ENCODE measurements at places on chromosomes 5 and 9.
A peak's percentile ranks its signal among the peaks of the same experiment; 100 is the strongest.

GRCh38 chr9:2013743-2014475, 1.2 kb upstream of the SMARCA2 start:
- DNase-seq: no peak
- peak overlapping the region; percentile 99 for H3K27ac ChIP-seq
- H3K27me3 ChIP-seq: no peaks in the 10 kb centered on the region
- H3K36me3 ChIP-seq: no peaks in the 10 kb centered on the region

DNA sequence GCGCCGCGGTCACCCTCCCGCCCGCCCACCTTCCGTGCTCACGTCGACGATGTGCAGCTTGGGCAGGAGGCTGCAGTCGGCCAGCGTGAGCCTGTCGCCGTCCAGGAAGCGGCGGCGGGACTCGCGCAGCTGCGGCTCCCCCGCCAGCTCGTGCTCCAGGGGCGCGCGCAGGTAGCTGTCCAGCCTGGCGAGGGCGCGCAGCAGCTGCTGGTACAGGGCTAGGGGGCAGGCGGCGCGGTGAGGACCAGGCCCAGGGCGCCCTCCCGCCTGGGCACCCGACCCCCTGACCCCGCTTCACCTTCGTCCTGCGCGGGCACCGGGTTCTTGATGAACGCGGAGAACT, 1.5 kb downstream of the CLIC3 start:
- peaks cover 4% of the 10 kb centered on the region for H3K27me3 ChIP-seq
- peak overlapping the region; percentile 33 for H3K4me3 ChIP-seq
- no peaks in the 10 kb centered on the region for H3K36me3 ChIP-seq
- H3K4me1 ChIP-seq: peaks cover 64% of the 10 kb centered on the region

GRCh38 chr5:2335125-2335732, 416.2 kb downstream of the IRX2 start:
- H3K27ac ChIP-seq: no peak overlapping the region
- H3K4me1 ChIP-seq: no peaks in the 10 kb centered on the region
- no peak overlapping the region for H3K4me3 ChIP-seq
- no peaks in the 10 kb centered on the region for H3K27me3 ChIP-seq

DNA sequence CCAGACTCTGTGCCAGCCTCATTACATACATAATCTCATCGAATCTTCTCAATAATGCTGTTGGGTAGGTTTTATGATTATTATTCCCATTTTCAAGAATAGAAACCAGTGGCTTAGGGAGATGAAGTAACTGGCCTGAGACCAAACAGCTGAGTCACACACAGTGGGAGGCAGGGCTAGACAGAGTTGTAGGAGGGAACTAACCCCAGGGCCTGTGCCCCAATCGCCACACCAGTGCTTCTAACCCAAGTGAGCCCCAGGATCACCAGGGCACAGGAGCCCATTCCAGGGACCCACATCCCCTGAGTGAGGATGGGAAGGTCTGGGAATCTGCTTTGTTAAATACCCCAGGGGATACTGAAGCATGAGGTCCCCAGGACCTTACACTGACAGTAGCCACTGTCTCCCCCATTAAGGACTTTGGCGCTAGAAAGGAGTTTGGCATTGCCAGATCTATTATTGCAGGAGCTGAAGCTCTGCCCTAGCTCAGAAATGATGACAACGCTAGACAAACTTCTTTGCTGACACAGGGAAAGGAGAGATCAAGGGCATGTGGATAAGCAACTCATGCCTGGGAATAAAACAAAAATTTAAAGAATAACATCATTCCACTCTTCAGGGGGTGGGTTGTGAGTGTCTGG, 63.8 kb upstream of the PPARGC1B start:
- H3K27ac ChIP-seq: no peak overlapping the region
- no peaks in the 10 kb centered on the region for H3K36me3 ChIP-seq
- no peak overlapping the region for H3K4me3 ChIP-seq
- DNase-seq: no peak

DNA sequence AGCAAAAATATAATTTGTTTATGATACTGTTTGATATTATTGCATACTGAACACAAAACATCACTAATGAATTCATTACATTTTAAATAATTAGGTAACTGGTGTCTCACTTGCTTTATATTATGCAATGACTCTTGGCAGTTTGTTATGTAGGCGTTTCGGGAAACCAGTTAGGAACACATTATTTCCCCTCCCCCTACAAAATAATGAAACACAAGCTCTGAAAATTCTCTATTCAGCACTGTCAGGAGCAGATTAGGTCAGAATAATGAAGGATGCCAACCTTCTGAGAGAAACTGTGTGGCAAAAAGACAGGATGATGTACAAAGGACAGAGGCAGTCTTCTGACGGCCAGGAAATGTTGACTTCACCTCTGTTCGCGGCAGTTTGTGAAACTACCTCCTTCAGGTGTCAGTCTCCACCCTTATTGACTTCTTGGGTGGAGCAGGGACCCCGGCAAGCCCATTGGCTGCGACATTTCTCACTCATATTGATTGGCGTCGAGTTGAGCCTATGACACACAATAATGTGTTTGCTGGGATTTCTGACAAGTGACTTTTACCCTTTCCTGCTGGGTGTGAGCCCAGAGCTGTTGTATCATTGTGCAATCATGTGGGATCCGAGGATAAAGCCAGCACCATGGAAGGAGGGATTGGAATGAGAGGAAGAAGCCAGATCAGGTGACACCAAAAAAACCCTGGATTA, 33.9 kb downstream of the SH3PXD2B start:
- H3K4me3 ChIP-seq: peak overlapping the region; percentile 16
- DNase-seq: peak; percentile 88
- peaks cover 85% of the 10 kb centered on the region for H3K4me1 ChIP-seq
- no peaks in the 10 kb centered on the region for H3K27me3 ChIP-seq
- peak overlapping the region; percentile 93 for H3K27ac ChIP-seq
- H3K36me3 ChIP-seq: peaks cover 13% of the 10 kb centered on the region

DNA sequence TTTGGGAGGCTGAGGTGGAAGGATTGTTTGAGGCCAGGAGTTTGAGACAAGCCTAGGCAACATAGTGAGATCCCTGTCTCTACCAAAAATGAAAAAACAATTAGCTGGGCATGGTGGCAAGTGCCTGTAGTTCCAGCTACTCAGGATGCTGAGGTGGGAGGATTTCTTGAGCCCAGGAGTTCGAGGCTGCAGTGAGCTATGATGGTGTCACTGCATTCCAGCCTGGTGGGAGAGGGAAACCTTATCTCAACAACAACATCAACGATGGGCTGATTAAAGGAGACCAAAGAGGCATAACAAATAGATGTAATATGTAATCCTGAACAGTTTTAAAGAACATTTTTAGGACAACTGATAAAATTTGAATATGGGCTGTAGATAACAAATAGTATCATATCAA, 34.2 kb upstream of the PANK3 start:
- DNase-seq: no peak
- peak overlapping the region; percentile 24 for H3K27ac ChIP-seq
- H3K4me3 ChIP-seq: no peak overlapping the region
- H3K36me3 ChIP-seq: no peaks in the 10 kb centered on the region
- H3K27me3 ChIP-seq: no peaks in the 10 kb centered on the region
- peaks cover 5% of the 10 kb centered on the region for H3K4me1 ChIP-seq

DNA sequence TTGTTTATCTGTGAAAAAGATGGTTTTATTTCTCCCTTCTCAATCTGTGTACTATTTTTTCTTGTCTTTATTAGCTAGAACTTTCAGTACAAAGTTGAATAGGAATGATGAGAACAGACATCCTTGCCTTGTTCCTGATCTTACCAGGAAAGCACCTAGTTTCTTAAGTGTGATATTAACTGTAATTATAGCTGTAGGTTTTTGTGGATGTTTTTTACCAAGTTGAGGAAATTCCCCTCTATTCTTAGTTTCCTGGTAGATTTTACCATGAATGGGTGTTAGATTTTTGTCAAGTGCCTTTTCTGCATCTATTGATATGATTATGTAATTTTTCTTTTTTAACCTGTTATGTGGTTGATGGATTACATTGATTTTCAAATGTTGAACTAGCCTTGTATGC, 68.7 kb downstream of the KCNN2 start:
- H3K4me3 ChIP-seq: no peak overlapping the region
- H3K36me3 ChIP-seq: no peaks in the 10 kb centered on the region
- DNase-seq: no peak
- H3K27ac ChIP-seq: no peak overlapping the region
- no peaks in the 10 kb centered on the region for H3K27me3 ChIP-seq

DNA sequence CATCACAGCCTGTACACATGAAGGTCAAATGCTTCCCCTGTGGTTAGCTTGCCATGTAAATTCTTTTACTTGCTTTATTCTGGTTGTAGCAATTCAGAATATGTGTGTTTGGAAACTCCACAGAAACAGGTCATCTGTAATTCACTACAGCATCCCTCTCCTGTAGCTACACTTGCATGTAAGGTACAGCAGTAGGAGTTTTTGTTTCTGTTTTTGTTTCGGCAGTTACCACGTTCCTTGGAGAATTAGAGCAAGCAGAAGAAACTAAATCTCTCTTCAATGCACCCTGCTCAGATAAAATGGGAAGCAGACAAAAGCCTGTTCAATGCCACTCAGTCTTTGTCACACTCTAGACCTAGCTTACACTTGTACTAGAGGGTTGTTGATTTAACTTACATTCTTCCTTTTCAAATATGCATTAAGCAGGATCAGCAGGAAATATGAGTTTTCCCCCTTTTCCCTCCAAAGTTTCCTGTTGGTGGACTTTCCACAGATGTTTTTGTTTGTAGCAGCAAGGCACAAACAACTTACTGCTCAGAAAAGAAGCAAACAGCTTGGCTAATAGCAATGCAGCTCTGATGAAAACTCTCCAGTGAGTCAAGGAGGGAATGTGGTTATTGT, 80.9 kb downstream of the YIPF5 start:
- DNase-seq: no peak
- no peak overlapping the region for H3K27ac ChIP-seq
- no peaks in the 10 kb centered on the region for H3K27me3 ChIP-seq
- H3K36me3 ChIP-seq: no peaks in the 10 kb centered on the region
- peaks cover 6% of the 10 kb centered on the region for H3K4me1 ChIP-seq
- no peak overlapping the region for H3K4me3 ChIP-seq

GRCh38 chr5:96440185-96440538, 7.1 kb upstream of the PCSK1 start:
- H3K4me3 ChIP-seq: no peak overlapping the region
- no peaks in the 10 kb centered on the region for H3K4me1 ChIP-seq
- no peak for DNase-seq
- no peaks in the 10 kb centered on the region for H3K36me3 ChIP-seq
- no peak overlapping the region for H3K27ac ChIP-seq

DNA sequence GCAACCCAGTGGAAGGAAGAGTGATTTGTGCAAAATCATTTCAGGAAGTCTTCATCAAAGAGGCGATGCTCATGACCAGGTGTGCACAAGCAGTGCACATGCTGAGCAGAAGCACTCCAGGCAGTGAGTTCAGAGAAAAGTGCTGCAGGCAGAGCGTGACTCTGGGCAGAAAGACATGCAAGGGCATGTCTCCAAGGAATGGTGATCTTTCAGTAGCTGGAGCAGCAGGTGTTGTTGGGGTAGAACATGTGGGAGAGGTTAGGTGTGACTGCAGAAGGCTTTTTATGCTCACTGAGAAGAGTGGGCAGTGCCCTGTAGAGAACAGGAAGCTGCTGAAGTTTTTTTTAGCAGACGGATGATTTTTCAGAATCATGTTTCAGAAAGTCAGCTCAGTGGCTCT, 545.4 kb upstream of the TLE4 start:
- DNase-seq: no peak
- H3K27me3 ChIP-seq: no peaks in the 10 kb centered on the region
- no peaks in the 10 kb centered on the region for H3K36me3 ChIP-seq
- H3K4me1 ChIP-seq: no peaks in the 10 kb centered on the region
- H3K27ac ChIP-seq: no peak overlapping the region

GRCh38 chr9:105425816-105426433, 21.9 kb upstream of the FSD1L start:
- no peaks in the 10 kb centered on the region for H3K4me1 ChIP-seq
- no peak overlapping the region for H3K4me3 ChIP-seq
- no peak for DNase-seq

- no peaks in the 10 kb centered on the region for H3K36me3 ChIP-seq
- H3K27me3 ChIP-seq: no peaks in the 10 kb centered on the region
- no peak overlapping the region for H3K4me3 ChIP-seq
- DNase-seq: no peak
Observed at GRCh38 chr9:120737416-120738165, 23.3 kb upstream of the MEGF9 start.

DNA sequence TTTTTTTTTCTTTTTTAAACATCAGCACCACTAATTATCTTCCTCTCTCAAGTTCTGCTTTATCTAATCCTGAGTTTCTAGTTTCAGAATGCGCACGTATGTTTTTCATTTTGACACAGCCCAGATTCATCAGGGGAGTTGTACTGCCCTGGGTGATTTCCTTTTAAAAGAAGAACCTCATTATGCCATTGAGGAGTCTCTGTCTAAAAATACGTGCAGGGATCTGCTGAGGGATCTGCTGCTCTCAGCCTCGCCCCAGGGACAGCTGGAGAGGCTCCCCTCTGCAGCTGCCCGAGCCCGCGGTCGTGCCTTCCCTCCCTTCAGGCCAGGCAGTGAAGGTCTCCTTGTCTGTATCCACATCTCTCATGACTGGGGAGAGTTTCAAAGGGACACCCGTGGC, 273.1 kb downstream of the ARHGEF28 start:
- H3K27ac ChIP-seq: no peak overlapping the region
- no peak overlapping the region for H3K4me3 ChIP-seq
- H3K27me3 ChIP-seq: no peaks in the 10 kb centered on the region
- no peaks in the 10 kb centered on the region for H3K4me1 ChIP-seq
- peaks cover 3% of the 10 kb centered on the region for H3K36me3 ChIP-seq
- DNase-seq: no peak

GRCh38 chr5:74386571-74387334, 253.8 kb downstream of the ENC1 start:
- H3K4me1 ChIP-seq: peaks cover 12% of the 10 kb centered on the region
- no peak overlapping the region for H3K4me3 ChIP-seq
- H3K36me3 ChIP-seq: no peaks in the 10 kb centered on the region
- no peak for DNase-seq
- H3K27ac ChIP-seq: no peak overlapping the region
- no peaks in the 10 kb centered on the region for H3K27me3 ChIP-seq

DNA sequence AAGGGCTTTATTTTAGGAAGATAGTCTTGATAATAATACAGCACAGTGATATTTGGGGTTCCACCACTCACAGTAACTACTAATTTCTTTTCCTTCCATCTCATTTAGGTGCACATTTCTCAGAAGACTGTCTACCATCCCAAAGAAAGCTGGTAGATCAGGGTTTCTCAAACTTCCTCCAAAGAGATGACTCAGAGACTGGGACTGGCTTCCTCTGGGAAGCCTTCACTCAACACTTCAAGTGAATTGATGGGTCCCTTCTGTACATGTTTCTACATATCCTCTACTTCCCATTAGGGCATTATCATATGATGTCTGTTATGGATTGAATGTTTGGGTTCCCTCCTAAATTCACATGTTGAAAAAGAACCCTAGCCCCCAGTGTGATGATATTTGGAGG, 138.5 kb downstream of the SPOCK1 start:
- no peaks in the 10 kb centered on the region for H3K36me3 ChIP-seq
- H3K4me3 ChIP-seq: no peak overlapping the region
- no peaks in the 10 kb centered on the region for H3K4me1 ChIP-seq
- peaks cover 3% of the 10 kb centered on the region for H3K27me3 ChIP-seq
- H3K27ac ChIP-seq: no peak overlapping the region

DNA sequence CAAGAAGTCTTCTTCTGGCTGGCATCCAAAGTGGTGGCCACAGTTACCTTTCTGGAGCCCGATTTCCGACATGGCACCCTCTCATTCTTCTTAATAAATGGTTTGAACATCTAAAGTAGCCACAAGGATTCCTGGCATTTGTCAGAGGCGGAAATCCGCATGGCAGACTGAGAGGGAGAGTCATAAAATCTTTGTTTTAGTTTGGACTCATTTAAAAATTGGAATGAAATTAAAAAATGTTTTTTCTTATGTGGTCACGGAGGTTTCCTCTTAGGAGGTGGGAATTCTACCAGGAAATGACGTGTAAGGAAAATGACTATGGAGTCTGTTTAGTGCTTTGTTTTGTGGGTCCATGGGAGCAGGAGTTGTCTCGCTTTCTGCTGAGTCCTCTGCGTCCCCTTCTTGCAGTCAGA, 133.0 kb upstream of the PTCH1 start:
- no peak for DNase-seq
- H3K4me1 ChIP-seq: no peaks in the 10 kb centered on the region
- H3K36me3 ChIP-seq: no peaks in the 10 kb centered on the region
- no peak overlapping the region for H3K27ac ChIP-seq
